Osteocyte (in vitro differentiated cells): ENCODE measurements at places on chromosomes 11 and 22. TPM values are rescaled to one million over a fixed set of nuclear protein-coding genes. Genes with fewer than 3 reads are reported as not detected.

Gene TNNI2
- 1.0 and 1.1 TPM in 2 replicates for total RNA-seq

Gene GAS2
- 0.52 and 0.70 TPM in 2 replicates for total RNA-seq

Gene MAJIN
- total RNA-seq, result not detected in 2 replicates

Gene FIBIN
- 45.4 and 47.9 TPM in 2 replicates for total RNA-seq

Gene ARSA
- total RNA-seq, result 43.5 and 44.0 TPM in 2 replicates

Gene FOLH1
- not detected in 2 replicates for total RNA-seq

Gene OR2AT4
- not detected in 2 replicates for total RNA-seq

Gene OR5P2
- total RNA-seq, result not detected in 2 replicates

Gene OPCML
- 0.11 TPM in 1 of 2 replicates, not detected in the other for total RNA-seq

Gene PGR
- not detected in 2 replicates for total RNA-seq

Gene C22orf42
- not detected in 2 replicates for total RNA-seq

Gene C11orf65
- total RNA-seq, result 0.35 and 0.91 TPM in 2 replicates

Gene TREH
- not detected in 2 replicates for total RNA-seq

DNA sequence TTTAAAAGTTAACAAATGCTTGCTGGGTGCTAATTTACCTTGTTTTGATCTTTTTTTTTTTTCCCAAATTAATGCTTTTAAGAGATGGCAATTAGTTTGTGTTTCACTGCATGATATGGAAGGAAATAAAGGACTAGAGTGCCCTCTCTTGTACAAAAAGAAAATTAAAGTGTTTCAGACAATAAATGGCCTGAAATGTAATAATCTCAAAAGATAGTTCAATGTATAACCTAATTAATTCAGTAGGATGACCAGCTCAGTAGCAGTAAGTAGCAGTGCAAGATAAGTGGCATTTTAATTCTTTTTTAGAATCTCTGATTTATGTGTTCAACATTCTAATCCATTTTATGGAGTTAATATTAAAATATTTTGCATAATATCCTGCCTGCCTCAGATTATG, 39.9 kb upstream of the MYO18B start:
- H3K27me3 ChIP-seq, result no peaks in the 10 kb centered on the region
- H3K36me3 ChIP-seq, result no peaks in the 10 kb centered on the region
- no peak overlapping the region for H3K4me3 ChIP-seq
- peaks cover 9% of the 10 kb centered on the region for H3K4me1 ChIP-seq

GRCh38 chr11:45092901-45093760, 53.3 kb upstream of the PRDM11 start:
- DNase-seq, result no peak
- H3K27me3 ChIP-seq, result peaks cover 6% of the 10 kb centered on the region
- H3K36me3 ChIP-seq, result no peaks in the 10 kb centered on the region
- H3K27ac ChIP-seq, result peak overlapping the region; percentile 79
- H3K4me3 ChIP-seq, result no peak overlapping the region

DNA sequence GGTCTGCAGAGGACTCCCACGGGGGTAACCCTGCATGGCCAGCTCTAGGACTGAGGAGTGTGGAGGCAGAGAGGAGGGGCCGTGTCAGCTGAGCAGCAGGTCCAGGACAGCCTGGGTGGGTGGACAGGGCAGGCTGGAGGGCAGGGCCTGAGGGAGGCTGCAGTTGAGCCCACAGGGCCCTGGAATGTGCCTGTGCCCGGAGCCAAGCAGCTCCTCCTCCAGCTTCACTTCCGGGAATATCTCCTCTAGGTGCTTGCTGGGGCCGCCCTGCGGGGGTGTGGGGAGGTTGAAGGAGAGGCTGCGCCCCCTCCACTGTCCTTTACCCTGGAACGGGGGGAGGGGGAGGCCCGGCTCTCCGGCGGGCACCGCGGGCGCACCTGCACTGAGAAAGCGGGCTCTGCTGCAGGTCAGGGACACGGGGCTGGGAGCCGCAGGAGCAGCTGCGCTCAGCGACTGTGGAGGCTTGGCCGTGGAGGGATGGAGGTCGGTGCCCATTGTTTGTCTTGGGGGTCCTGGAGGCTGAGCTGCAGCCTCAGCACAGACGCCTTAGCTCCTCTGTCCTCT, 1293.2 kb downstream of the BRD1 start:
- H3K27me3 ChIP-seq, result no peaks in the 10 kb centered on the region
- H3K27ac ChIP-seq, result no peak overlapping the region
- H3K4me3 ChIP-seq, result no peak overlapping the region
- H3K4me1 ChIP-seq, result no peaks in the 10 kb centered on the region

GRCh38 chr22:19477321-19478044, 1.5 kb downstream of the UFD1 start:
- H3K36me3 ChIP-seq, result peaks cover 13% of the 10 kb centered on the region
- H3K27me3 ChIP-seq, result no peaks in the 10 kb centered on the region
- H3K4me1 ChIP-seq, result peaks cover 29% of the 10 kb centered on the region
- H3K27ac ChIP-seq, result peak overlapping the region; percentile 99
- no peak for DNase-seq

DNA sequence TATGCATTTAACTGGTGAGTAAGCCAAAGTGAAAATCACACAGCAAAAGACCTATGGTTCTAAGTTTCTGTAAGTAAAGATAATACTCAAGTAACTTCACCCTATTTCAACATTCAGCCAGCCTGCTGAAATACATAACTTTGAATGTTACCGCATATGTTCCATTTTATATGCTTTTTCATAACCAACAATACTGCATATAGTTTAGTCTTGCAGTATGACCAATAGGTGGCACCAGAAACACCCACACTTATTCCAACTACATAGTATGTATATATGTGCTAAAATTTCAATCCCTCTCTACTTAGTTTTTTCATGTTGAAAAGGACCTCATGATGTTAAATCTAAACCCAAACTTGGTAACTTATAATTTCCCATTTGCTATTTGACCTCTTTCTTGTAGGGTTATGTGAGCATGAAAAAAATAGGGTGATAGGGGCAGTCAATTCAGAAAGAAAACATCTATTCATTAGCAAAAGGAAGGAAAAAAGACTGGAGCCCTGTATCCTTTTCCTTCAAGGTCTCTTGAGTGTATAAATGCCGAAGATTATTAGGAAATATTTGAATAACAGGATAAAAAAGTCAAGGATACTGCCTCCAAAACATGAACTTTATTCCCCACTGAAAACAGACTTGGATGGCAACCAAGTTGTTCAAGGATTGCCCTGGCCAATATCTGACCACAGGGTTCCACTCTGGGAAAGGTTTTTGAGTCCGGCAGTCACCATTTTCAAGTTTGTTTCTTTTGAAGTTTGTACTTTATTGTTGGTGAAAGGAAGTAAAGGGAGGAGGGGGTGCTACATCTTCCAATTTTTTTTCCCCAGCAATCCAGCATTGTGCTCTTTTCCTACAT, 23.8 kb upstream of the FZD4 start:
- no peaks in the 10 kb centered on the region for H3K27me3 ChIP-seq
- no peak for DNase-seq
- no peak overlapping the region for H3K27ac ChIP-seq

DNA sequence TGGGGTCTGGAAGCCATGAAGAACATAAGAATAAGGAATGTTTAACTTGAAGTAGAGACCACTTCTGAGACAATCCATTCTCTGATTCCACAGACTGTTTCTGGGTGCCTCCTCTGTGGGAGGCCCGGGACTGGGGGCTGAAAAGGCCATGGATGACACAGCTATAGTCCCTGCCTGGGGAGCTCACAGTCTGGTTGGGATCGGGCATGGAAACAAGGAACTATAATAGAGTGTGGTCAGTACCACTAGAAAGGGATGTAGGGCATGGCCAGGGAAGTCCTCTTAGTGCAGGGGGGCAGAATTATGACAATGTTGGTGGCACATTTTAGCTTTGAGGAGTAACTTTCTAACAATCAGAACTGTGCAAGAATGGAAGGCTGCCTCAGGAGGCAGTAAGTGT, 9.2 kb upstream of the KCNE3 start:
- DNase-seq, result peak; percentile 68
- peaks cover 6% of the 10 kb centered on the region for H3K27me3 ChIP-seq
- no peak overlapping the region for H3K27ac ChIP-seq
- peaks cover 6% of the 10 kb centered on the region for H3K4me1 ChIP-seq
- H3K36me3 ChIP-seq, result no peaks in the 10 kb centered on the region
- H3K4me3 ChIP-seq, result no peak overlapping the region

GRCh38 chr11:5420993-5421392, 918 bp upstream of the OR51Q1 start:
- no peaks in the 10 kb centered on the region for H3K27me3 ChIP-seq
- no peak overlapping the region for H3K4me3 ChIP-seq
- H3K36me3 ChIP-seq, result no peaks in the 10 kb centered on the region
- no peaks in the 10 kb centered on the region for H3K4me1 ChIP-seq
- H3K27ac ChIP-seq, result no peak overlapping the region

DNA sequence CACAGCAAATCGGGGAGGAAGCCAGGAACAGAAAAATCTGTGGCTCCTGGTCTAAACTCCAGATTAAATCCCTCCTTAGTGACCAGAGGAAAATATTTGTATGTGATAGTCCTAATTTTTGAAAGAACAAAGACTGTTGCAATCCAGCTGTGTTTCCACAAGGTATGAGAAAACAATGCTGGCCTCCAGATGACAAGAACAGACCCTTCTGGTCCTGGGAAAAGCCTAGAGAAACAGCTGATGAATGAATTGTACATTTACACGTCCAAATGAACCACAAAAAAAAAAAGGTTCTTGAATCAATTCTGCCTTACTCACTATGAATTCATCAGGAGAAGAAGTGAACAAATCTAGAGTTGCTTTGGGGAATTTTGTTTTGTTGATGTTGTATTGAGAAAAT, 63.7 kb downstream of the ETS1 start:
- H3K36me3 ChIP-seq, result no peaks in the 10 kb centered on the region
- no peak overlapping the region for H3K4me3 ChIP-seq
- H3K4me1 ChIP-seq, result peaks cover 54% of the 10 kb centered on the region

GRCh38 chr22:32444068-32444467, 20.2 kb downstream of the BPIFC start:
- H3K27me3 ChIP-seq, result peaks cover 17% of the 10 kb centered on the region
- no peak overlapping the region for H3K4me3 ChIP-seq
- H3K36me3 ChIP-seq, result no peaks in the 10 kb centered on the region
- no peak for DNase-seq

GRCh38 chr11:15625691-15626090, 511.0 kb downstream of the INSC start:
- peaks cover 2% of the 10 kb centered on the region for H3K4me1 ChIP-seq
- no peaks in the 10 kb centered on the region for H3K36me3 ChIP-seq
- no peak overlapping the region for H3K27ac ChIP-seq
- peaks cover 11% of the 10 kb centered on the region for H3K27me3 ChIP-seq
- H3K4me3 ChIP-seq, result no peak overlapping the region

GRCh38 chr11:20626279-20626678, 26.9 kb downstream of the SLC6A5 start:
- no peak overlapping the region for H3K27ac ChIP-seq
- no peaks in the 10 kb centered on the region for H3K27me3 ChIP-seq
- no peaks in the 10 kb centered on the region for H3K36me3 ChIP-seq
- H3K4me3 ChIP-seq, result no peak overlapping the region

- no peak overlapping the region for H3K27ac ChIP-seq
- H3K27me3 ChIP-seq, result peaks cover 10% of the 10 kb centered on the region
- DNase-seq, result no peak
- peaks cover 2% of the 10 kb centered on the region for H3K36me3 ChIP-seq
- H3K4me3 ChIP-seq, result no peak overlapping the region
- H3K4me1 ChIP-seq, result no peaks in the 10 kb centered on the region
These were observed 87.0 kb upstream of the AMOTL1 start for GRCh38 chr11:94681140-94681539.

GRCh38 chr22:30301995-30302809, 12.9 kb upstream of the CASTOR1 start:
- H3K4me1 ChIP-seq, result peaks cover 49% of the 10 kb centered on the region
- peak overlapping the region; percentile 85 for H3K27ac ChIP-seq
- no peaks in the 10 kb centered on the region for H3K27me3 ChIP-seq

DNA sequence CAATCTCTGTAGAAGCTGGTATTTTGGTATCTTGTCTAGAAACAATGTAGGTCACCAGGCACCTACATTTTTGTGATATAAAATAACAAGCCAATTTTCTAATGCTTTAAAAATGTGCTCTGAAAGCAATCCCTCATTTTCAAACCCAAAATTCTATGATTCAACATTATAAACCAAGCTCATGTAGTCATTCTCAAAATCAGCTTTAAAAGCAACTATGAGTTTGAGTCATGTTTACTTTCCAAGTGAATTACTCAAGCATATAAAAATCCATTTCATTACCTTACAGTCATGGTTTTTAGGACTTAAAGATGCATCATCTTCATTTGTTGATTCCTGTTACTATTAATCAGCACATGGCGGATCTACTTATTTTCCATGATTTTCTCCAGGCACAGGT, 216.4 kb downstream of the GRM5 start:
- H3K36me3 ChIP-seq, result no peaks in the 10 kb centered on the region
- H3K4me1 ChIP-seq, result no peaks in the 10 kb centered on the region
- no peak for DNase-seq
- no peak overlapping the region for H3K4me3 ChIP-seq

DNA sequence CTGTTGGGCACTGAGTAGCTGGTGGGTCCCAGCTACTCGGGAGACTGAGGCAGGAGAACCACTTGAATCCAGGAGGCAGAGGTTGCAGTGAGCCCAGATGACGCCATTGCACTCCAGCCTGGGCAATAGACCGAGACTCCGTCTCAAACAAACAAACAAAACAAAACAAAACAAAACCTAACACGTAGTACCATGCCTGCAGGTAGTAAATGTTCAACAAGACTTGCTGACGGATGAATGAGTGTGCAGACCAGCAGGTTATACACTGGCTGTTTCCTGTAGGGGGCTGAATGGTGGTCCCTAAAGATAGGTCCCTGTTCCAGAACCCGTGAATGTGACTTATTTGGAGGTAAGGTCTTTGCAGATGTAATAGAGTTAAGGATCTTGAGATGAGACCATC, 12.8 kb upstream of the MRGPRD start:
- H3K36me3 ChIP-seq, result no peaks in the 10 kb centered on the region
- H3K4me3 ChIP-seq, result no peak overlapping the region
- H3K27ac ChIP-seq, result no peak overlapping the region
- DNase-seq, result peak; percentile 32

- H3K4me1 ChIP-seq, result peaks cover 70% of the 10 kb centered on the region
- H3K4me3 ChIP-seq, result no peak overlapping the region
- no peak for DNase-seq
- peaks cover 1% of the 10 kb centered on the region for H3K36me3 ChIP-seq
These were observed 39.0 kb downstream of the RRAS2 start for GRCh38 chr11:14320020-14320419.

DNA sequence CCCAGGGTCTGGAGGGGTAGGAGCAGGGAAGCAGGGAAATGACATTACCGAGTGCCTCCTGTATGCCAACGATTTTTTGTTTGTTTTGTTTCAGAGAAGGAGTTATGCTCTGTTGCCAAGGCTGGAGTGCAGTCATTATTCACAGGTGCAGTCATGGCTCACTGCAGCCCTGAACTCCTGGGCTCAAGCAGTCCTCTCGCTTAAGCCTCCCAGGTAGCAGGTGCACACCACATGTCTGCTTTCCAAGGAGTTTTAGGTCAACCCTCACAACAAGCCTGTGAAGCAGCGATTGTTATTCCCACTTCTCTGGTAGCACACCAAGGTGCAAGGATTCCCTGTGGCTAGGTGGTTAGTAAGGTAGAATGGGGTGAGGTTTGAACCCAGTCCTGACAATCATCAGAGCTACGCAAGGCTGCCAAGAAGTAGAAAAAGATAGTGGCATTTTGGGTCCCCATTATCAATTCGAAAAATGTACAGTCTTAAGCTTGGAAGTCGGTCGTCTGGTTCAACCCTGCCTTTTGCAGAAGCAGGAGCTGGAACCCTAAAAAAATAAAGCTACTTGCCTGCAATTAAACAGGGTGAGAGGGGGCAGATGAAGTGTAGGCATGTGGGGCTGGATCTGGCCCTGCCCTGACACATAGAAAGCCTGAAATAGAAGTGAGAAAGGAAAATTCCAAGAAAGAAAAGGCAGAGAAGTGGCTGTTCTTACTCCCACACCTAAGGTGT, 9.1 kb downstream of the UCP3 start:
- H3K4me3 ChIP-seq, result no peak overlapping the region
- no peaks in the 10 kb centered on the region for H3K27me3 ChIP-seq
- no peak for DNase-seq
